Stimulated activated CD8-positive, alpha-beta memory T cell treated with anti-CD3 and anti-CD28 coated beads, Interleukin-15, amount 100 ng/mL, for 1 hour (primary cell): ENCODE measurements at places on chromosomes 11 and 22.

GRCh38 chr22:29987137-29987536, 93.1 kb upstream of the HORMAD2 start:
- no peak for DNase-seq

- no peak for DNase-seq
Observed at GRCh38 chr22:38035530-38035885, 21.7 kb upstream of the PICK1 start.

- no peak for DNase-seq
Observed at GRCh38 chr11:44172966-44173365, 77.5 kb downstream of the EXT2 start.

DNA sequence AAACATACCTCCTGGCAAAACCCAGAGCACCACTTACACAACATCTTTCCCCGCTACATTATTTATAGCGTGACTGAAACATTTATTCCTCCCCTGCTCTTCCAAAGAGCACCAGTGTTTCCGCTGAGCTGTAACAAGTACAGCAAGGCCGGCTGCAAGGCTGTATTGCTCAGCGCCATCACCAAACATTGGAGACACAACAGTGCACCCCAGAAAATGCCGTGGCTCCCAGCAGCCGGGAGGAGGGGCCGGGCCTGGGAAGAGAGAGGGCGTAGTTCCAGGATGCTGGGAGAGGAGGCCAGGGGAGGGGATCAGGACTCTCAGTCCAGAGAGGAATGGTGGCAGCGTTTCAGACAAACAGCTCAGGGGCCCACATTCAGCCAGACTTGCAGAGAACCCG, 133.2 kb downstream of the DSCAML1 start:
- no peak for DNase-seq

DNA sequence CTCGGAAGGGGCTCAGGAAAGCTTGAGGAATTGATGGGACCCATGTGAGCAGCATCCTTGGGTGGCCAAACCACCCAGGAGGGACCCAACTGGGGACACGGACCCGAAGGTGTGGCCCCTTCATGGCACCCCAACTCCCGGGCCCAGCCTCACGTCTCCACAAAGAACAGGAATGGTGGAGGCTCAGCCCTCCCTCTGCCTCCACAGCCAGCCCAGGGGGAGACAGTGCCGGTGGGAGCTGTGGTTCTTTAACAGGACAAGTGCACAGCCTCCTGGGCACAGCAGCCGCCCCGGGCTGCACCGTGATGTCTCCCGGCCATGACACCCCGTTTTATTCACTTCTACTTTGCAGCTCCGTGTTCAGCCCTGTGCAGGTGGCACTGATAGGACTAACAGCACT, 587.2 kb downstream of the BRD1 start:
- no peak for DNase-seq
